Temporal lobe (tissue), 4 donors: ENCODE measurements at places on chromosomes 16 and 17. TPM values are rescaled to one million over a fixed set of nuclear protein-coding genes. Genes with fewer than 3 reads are reported as not detected.

The TEDC2 gene
- 3.9 TPM for total RNA-seq

The ORAI3 gene
- 2.7 TPM for total RNA-seq

The ESRP2 gene
- not detected for total RNA-seq

The ITGAD gene
- not detected for total RNA-seq

The AARS1 gene
- 62.0 TPM for total RNA-seq

The ERCC4 gene
- 10.8 TPM for total RNA-seq

The RNF112 gene
- 21.6 TPM for total RNA-seq

The PRSS8 gene
- not detected for total RNA-seq

The CTF1 gene
- under 0.01 TPM for total RNA-seq

The SLC16A5 gene
- total RNA-seq: 0.98 TPM

The WWP2 gene
- 21.1 TPM for total RNA-seq

The DNAH17 gene
- under 0.01 TPM for total RNA-seq

The SMIM36 gene
- total RNA-seq: not detected

The CDYL2 gene
- total RNA-seq: 7.6 TPM

The NGFR gene
- total RNA-seq: 3.0 TPM

The LDHD gene
- total RNA-seq: 1.2 TPM

The YWHAE gene
- 690 TPM for total RNA-seq

The MYH3 gene
- total RNA-seq: 0.25 TPM

The NLRC3 gene
- 0.49 TPM for total RNA-seq

The TSNAXIP1 gene
- total RNA-seq: 3.0 TPM

The TTYH2 gene
- total RNA-seq: 6.4 TPM

The CA10 gene
- 26.8 TPM for total RNA-seq

The HS3ST6 gene
- total RNA-seq: not detected
